ENCODE measurements at places on chromosomes 3 and 15.

DNA sequence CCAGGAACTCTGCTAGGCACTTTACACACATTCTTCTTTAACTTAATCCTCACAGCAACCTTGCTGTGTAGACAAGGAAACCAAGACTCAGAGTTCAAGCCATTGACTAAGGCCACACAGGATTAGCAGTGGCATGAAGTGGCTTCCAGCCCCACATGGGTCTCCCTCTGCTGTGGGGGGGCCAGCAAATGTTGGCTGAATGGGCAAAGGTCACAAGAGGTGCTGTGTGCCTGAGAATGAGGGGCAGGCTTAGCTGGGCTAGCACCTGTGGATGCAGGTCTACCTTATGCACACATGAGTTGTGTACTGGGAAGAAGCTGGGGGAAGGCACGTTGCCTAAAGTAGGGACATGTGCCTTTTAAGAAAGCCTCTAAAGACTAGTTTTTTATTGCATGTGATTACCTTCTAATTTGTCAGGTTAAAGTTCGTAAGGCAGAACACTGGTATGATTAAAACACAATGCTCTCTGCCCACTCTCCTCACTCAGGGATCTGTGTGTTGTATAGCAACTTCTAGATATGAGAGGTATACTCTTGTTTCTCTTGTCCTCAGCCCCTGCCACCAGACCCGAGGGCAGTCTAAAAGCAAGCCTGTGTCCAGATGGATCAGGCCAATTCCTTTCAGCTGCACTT lies 10.9 kb downstream of the BAHD1 start:
- DNase-seq: no peak

DNA sequence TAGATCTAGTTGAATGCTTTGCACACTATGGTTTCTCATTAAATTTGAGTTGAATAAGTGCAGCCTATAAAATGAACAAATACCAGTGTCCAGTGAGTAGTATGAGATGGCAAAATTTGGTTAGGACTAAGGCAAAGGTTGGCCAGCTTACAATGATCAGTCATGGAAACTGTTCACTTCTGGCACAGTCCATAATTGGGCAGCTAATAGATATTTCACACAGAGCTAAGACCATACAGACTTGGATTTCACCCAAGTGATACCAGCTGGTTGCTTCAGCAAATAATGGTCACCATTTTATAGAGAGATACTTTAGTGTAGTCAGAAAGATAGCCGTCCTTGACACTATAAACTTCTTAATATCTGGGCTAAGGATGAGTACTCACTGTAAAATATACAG lies 15.7 kb downstream of the GAP43 start:
- DNase-seq: no peak

DNA sequence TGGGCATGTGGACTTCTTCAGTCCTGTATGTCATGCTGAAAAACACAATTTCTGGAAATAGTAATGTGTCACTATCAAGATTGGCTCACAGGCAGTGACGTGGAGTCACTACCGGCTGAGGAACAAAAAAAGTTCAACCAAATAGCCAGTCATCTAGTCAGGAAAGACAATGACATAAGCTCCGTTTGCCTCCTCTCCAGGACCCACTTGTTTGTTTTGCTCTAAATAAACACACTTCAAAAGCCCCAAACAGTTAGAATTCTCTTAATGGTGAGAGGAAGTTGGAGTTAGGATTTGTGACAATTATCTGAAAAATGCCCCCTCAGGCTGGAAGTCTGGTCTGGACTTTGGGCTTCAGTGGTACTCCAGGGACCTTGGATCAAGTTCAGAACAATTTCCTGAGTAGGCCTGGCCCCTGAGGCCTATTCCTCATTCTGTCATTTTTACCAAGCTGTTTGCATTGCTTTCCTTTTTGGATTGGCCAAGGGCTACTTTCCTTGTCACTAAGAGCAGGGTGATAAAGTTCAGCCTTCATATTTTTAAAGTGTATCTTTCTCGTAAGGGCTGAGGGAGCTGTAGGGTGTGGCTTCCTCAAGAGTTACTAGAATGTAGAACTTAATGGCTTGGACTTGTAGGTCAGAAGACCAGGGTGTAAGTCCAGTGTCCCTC lies 98.9 kb downstream of the EOMES start:
- DNase-seq: no peak

DNA sequence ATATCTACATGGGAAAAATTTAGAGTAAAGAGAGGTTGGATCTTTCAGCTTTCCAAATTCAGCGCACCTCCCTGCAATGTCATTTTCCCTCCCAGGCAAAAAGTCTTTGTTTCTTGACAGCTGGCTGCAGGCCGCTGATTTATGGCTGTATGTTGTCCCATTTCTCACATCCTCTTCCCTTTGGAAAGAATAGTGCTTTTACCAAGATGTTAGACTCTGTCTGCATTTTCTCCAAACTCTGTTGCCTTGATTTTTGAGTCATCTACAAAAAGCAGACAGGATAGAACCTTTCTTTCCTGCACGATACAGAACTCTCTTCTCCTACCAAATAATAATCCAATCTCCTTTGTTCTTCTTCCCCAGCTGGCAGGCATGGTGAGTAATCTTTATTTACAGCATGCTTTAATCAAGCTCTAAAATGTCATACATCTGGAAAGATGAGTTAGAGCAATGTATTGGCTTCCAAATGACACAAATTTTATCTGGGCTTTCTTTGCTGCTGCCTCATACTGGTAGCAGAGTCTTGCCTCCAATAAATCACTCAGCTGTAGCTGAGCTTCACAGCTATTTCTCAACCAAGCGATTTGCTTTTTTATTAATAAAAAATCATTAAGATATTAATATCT lies 101.9 kb downstream of the PIK3R4 start:
- no peak for DNase-seq

GRCh38 chr3:98445949-98446406 lies 17.0 kb upstream of the OR5K1 start:
- no peak for DNase-seq

All from NCI-H2171 treated with DMSO at 0.1 percent for 48 hours (cell line).